ENCODE measurements at places on chromosomes 4 and X. TPM values are rescaled to one million over a fixed set of nuclear protein-coding genes. Genes with fewer than 3 reads are reported as not detected.
A peak's percentile ranks its signal among the peaks of the same experiment; 100 is the strongest.

DNA sequence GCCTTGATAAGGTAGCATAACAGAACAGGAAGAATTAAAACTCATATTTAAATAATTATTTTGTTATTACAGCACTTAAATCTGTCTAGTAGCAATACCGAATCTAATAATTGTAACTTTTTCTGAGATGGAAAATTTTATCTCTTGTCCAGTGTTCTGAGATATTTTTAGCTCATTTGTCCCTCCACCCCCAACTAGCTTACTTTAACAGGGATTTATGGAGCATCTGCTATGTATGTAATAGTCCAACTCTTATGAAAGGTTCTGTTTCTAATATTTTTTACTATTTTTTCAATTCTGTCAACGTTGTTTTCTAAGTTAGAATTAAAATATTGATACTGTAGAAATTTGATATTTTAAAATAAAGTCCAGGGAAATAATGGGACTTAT is 38.2 kb upstream of the NUDT6 start:
- 0 out of 2 replicates have a peak overlapping the region, but pooled peaks have one; percentile 18 for H3K27ac ChIP-seq
- no peak overlapping the region for H3K4me3 ChIP-seq
- no peaks in the 10 kb centered on the region for H3K27me3 ChIP-seq
- peaks cover 12% of the 10 kb centered on the region for H3K36me3 ChIP-seq
- no peak for DNase-seq

- no peaks in the 10 kb centered on the region for H3K27me3 ChIP-seq
- no peaks in the 10 kb centered on the region for H3K4me1 ChIP-seq
- no peak overlapping the region for H3K27ac ChIP-seq
- no peak for DNase-seq
Measured at GRCh38 chr4:43496602-43497001, 604.1 kb downstream of the GRXCR1 start.

The MAGEA4 gene
- 0.19 TPM for polyA plus RNA-seq

The PKD2 gene
- polyA plus RNA-seq = 44.6 TPM

The GASK1B gene
- 3.7 TPM for polyA plus RNA-seq
